ENCODE measurements at places on chromosomes 16 and 17.

DNA sequence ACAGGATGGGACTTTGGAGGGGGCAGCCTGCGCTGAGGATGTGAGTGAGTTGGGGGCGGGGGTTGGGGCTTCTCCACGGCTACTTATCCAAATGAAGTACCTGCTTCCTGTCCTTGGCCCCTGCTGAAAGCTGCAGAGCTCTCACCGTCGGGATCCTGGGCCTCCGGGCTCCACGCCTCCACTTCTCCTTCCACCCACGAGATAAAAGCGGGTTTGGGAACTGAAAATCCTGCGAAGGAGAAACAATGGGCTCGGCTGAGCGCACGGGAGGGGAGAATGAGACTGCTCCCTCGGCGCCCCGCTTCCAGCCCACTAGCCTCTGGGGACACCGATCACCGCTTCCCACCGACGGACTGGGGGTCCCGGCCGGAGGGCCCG, 486 bp downstream of the ZNF785 start:
- peak; percentile 64 for DNase-seq

- no peak for DNase-seq
These were observed 148.9 kb upstream of the COX10 start for GRCh38 chr17:13920413-13920812.

GRCh38 chr16:87380881-87381280, 2.7 kb downstream of the FBXO31 start:
- peak; percentile 64 for DNase-seq

DNA sequence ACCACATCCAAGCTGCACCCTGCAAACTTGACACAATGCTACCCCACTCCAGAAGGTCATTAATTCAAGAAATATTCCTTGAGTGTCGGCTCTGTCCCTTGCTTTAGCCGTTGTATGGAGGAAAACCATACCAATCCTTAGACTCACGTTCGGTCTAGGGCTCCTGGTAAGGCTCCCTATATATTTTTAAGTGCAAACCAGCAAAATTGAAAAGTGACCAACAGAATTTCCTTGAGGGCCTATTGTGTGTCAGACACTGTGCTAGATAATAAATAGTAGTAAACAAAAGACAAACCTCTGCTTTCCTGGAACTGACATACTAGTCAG, 390 bp upstream of the BBS2 start:
- no peak for DNase-seq

DNA sequence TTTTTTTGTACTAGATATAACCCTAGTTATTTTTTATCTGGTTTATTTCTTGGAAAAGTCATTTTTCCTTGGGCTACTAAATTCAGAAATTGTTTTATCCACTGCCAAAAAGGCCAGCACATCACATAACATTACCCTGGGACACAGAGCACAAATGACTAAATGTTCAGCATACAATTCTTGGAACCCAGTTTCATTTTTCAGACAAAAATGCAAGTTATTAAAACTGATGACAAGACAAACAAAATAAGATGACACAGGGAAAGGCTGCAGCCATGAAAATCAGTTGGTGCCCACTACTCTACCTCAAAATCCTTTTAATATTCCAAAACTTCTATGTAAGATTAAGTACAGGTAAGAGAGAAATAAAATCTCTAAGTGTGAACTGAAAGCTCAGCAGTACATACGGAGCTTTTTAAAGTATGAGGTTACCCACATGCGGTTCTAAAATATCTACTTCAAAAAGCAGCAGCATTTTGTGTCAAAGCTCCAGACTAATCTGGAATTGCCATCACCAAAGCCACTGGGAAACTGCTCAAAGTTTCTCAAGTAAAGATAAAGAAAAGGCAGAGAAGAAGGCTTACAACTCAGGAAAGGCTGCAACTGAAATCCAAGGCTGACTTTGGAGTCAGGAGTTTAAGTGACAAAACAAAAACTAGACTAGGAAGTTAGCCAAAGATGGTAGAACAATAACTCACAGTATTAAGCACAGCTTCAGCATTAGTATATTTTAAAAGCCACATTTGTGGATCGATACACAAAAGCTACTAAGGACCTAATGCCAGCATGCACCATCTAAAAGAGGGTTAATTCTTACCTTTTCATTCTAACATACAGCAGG, 41.4 kb downstream of the AP1G1 start:
- DNase-seq = peak; percentile 31

- DNase-seq = no peak
These were observed 10.7 kb downstream of the WIPI1 start for GRCh38 chr17:68446626-68447041.

DNA sequence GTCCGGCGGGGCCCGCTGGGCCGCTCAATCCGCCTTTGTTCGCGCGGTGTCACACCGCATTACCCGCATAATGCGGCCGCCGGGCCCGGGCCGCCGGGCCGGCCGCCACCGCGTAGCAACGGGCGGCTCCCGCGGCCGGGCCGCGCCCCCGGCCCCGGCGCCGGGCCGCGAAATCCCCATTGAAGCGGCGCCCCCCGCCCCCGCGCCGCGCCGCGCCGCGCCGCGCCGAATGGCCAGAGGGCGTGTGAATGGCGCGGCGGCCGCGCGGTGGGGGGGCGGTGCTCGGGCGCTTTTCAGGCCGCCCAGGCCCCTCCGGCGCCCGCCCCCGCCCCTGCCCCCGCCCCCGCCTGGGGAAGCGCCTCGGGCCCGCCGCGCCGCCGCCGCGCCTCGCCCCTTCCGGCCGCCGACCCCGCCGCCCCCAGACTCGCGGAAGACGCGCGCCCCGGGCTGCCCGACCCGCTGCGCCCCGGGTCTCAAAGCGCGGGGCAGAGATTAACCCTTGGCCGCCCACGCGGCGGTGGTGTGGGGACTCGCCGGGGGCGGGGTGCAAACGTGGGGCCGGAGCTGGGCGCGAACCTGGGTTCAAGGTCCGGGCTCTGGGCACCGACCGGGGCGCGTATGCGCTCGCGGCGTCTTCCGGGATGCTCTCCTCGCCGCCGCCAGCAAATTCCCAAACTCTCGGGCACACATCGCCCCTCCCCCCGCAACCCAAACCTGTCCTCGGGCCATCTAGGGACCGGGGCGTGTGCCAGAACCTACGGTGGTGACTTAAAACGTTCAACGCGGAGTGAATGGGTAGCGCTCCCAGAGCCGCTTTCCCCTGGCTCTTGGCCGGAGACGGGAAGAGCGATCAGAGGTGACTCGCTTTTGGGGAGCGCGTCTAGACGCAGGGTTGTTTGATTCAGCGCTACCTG, 46.7 kb downstream of the WNT3 start:
- peak; percentile 58 for DNase-seq

DNA sequence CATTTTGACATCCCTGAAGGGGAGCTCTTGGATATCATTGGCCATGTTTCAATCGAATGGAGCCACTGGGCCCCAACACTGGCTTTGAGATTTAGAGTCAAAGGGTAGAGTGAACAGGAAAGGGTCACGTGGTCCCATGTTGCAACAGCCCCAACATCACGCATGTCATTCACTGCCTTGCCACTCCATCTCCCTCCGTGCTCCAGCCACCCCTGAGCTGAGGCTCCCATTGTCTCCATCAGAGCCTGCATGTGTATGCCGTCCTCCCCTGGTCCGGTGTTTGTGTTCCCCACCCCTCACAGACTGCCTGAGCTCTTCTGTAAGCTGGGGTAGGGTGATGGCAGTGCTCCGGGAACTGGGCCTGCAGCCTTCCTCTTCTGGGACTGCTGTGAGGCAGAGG, 12.1 kb downstream of the NFE2L1 start:
- DNase-seq = no peak

- DNase-seq = peak; percentile 32
These were observed 573 bp downstream of the CHST6 start for GRCh38 chr16:75494661-75495075.

DNA sequence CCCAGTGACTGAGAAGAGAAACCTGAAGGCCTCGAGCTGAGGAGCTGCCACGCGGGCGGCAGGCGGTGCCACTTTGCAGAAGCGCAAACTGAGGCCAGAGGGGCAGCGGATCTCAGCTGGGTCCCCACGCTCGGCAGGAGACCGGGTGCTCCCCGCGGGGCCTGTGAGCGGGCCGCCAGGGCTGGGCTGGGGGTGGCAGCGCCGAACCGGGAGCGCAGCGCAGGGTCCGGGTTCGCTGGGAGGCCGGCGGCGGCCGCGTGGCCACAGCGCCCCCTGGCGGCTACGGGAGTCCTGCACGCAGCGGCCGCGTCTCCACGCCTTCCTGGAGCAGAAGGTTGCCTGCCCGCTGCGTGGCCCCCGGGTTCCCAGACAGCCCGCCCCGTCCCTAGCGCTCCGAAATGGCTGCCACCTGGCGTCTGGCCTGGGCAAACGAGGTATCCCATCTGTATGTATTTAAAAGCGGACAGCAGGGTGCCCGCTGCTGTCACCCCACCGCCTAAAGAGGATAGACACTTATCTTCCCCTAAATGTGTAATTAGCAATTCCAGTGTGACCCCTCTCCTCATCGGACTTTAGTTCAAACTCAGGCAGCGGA, 96.1 kb upstream of the CDH5 start:
- peak; percentile 77 for DNase-seq

GRCh38 chr17:61593426-61593825, 2.4 kb upstream of the NACA2 start:
- DNase-seq = peak; percentile 20

DNA sequence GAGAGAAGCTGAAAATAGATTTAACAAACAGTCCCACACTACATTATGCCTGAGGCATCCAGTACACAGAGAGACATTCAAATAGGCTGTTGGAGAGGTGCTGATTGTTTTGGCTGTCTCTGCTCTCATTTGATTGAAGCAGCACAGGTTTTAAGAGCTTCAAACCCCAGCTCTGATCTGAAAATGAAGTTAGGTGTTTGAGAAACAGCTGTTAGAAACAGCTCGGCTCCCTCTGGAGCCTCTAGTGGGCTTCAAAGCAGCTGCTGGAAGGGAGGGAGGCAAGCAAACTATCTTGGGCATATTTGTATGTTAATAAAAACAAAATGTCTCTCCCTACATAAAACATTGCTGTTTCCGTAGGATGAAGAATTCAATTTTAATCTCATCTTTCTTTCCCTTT, 607.3 kb upstream of the GOT2 start:
- no peak for DNase-seq

DNA sequence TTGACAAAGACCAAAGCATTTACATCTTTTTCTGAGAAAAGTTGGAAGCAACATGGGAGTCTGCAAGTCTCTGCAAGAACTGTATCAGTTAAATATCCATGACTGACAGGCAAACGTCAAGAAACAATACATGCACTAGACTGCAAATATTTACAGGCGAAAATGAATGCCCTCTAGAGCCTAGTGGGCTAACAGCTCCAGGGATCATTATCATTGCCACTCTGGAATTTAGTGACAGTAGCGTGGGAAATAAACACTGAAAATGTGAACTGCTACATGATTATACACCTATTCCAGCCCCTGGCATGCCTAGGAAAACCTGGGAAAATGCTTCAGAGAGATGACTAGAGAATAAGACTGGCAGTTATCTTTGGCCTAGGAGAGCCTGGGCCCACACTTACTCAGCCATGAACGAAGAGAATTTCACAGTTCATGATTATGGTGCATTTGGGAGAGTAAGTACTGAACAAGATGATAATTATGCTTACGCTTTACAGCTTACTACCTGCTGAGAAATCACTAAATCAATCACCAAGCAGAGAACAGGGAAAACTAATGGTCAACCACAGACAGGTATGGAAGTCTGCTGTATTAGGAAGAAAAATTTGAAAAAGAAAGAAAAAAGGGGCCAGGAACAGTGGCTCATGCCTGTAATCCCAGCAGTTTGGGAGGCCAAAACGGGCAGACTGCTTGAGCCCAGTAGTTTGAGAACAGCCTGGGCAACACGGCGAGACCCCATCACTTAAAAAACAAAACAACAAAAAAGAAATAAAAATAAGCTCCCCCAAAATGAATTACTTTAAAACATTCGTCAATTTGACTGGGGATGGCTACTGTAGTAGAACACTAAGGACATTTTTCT, 66.6 kb upstream of the CLEC18B start:
- DNase-seq = no peak

- no peak for DNase-seq
These were observed 410.6 kb downstream of the UTP18 start for GRCh38 chr17:51670899-51671298.

- DNase-seq = no peak
These were observed 231.1 kb upstream of the SALL1 start for GRCh38 chr16:51382211-51382610.

- DNase-seq = peak; percentile 94
These were observed 823 bp downstream of the NBR1 start for GRCh38 chr17:43171586-43172487.

DNA sequence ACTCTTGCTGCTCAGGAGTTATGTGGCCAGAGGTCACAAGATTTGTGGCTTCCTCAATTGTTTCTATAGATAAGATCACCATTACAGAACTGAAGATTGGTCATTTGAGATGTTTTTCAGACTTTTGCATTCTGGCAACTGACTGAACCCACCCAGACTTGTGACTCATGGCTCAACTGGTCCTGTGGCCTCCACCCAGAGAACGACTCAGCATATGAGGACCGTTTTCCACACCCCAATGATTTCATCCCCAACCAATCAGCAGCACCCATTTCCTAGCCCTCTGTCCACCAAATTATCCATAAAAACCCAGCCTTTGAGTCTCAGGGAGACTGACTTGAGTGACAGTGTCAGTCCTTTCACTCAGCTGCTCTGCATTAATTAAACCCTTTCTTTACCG, 143.2 kb upstream of the ASIC2 start:
- peak; percentile 78 for DNase-seq

DNA sequence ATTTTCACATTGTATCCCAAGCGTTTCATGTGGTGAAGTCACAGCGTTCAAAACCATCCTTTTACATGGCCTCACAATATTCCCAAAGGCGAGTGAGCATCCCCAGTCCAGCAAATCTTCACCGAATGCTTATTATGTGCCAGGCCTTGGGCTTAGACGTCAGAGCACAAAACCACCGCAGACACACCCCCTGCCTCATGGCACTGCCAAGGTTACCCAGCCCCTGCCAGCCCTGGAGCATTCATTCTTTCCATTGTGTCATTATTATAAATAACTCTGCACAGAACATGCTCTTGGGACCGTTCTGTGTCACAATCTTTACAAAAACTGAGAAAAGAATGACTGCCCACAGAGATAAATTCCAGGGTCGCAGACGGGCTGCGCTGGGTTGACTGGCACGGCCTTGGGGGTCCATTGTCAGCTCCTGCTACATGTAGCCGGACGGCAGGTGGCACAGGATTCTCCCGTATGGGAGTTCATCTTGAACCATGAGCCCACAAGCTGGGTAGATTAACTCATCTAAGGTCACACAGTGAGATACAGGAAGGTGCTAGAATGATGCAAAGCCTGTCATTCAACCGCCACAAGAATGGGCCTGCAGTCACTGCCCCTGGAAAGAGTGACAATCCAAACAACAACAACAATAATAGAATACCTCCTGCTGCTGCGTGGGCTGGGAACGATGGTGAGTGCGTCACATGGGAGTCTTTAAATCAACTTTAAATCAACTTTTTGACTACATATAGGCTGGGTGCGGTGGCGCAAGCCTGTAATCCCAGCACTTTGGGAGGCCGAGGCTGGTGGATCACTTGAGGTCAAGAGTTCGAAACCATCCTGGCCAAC, 4.5 kb upstream of the NECAB2 start:
- no peak for DNase-seq

- DNase-seq = no peak
These were observed 778.6 kb downstream of the CDH11 start for GRCh38 chr16:64343061-64343819.

- DNase-seq = peak; percentile 64
These were observed 64.6 kb downstream of the CYTH1 start for GRCh38 chr17:78717431-78717980.

GRCh38 chr17:16346721-16347271, 6.5 kb downstream of the CENPV start:
- DNase-seq = no peak

GRCh38 chr16:80015566-80015965, 415.0 kb upstream of the MAF start:
- peak; percentile 1 for DNase-seq

GRCh38 chr16:1045310-1045992, 27.1 kb upstream of the SSTR5 start:
- no peak for DNase-seq
